ENCODE measurements at places on chromosomes 7 and 10.
A peak's percentile ranks its signal among the peaks of the same experiment; 100 is the strongest.

GRCh38 chr10:13039761-13040160, 38.2 kb upstream of the CCDC3 start:
- DNase-seq = no peak

GRCh38 chr10:87635498-87636312, 24.0 kb upstream of the PAPSS2 start:
- DNase-seq = peak; percentile 49

DNA sequence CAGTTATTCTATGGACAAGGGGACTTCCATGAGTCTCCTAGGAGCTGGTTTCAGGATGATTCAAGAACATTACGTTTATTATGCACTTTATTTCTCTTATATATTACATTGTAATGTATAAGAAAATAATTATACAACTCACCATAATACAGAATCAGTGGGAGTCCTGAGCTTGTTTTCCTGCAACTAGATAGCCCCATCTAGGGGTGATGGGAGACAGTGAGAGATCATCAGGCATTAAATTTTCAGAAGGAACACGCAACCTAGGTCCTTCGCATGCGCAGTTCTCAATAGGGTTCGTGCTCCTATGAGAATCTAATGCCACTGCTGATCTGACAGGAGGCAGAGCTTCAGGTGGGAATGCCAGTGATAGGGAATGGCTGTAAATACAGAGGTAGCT, 137.9 kb downstream of the ANKRD30A start:
- no peak for DNase-seq

DNA sequence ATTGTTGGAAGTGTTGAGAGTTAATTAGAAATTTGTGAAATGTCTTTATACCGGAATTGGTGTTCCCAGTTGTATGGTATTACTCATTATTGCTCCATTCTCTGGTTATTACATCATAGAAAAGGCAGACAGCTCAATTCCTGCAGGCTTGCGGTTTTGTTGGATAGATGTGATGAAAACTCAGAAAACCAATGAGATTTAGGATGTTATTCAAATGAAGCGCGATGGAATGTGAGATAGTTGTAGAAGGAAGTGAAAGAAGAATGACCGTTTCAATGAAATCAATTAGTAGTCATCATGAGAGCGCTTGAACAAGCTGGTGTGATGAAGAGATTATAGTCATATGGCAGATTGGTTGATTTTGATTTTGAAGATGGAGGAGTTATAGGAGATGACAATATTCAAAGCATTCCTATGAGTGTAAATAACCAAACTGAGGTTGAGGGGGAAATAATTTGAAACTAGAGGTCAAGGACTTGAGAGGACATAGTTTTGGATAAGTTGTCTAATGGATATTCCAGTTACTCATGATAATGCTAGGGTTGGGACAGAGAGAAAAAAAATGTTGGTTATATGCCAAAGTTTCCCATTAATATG, 991.5 kb downstream of the NRG3 start:
- no peak for DNase-seq

DNA sequence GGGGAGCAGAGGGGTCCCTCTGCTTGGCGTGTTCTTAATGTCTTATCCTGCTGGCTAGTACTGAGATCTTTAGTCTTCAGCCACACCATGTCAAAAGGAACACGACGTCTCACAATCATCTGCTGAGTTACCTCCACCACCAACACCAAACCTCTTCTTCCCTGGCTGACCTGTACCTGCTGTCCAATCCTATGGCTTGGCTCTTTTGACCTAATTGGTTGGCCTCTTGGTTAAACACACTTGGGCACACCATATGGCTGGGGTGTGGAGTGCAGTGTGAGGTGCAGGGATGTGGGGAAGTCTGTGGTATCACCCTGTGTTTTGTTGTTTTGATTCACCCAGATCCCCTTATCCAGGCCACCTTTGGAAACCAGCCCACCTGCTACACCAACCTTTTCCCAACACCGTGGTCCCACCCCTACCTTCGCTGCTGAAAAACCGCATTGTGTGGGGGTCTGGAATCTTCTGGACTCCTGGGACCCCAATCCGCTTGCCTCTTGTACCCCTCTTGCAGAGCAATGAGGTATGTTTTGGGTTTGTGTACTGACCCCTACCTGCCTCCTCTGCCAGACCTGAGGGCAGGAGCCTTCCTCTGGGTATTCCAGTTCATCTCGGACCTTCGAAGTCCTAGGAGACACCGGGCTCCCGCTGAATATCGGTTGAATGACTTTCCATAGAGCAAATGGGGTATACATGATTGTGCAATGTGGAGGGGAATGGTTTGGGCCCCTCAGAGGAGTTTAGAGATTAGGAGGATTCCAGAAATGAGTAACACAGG, 2.8 kb upstream of the LBX1 start:
- DNase-seq = no peak

DNA sequence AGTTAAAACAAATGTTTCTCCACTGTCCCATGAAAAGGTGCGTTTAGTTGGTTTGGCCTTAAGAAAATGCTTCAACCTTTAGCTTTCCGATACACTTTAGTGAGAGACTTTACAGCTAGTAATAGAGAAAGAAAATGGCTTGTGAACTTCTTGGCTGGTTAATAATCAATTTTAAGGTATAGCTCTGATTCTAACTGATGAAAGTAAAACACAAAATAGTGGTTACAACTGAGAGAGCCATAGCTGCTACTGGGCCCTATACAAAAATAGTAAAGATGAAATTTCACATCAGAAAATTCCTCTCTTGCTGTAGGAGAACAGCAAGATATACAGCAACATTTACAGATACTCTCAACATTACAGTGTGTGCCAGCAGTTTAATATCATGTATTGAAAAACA, 371.4 kb downstream of the PHTF2 start:
- no peak for DNase-seq

DNA sequence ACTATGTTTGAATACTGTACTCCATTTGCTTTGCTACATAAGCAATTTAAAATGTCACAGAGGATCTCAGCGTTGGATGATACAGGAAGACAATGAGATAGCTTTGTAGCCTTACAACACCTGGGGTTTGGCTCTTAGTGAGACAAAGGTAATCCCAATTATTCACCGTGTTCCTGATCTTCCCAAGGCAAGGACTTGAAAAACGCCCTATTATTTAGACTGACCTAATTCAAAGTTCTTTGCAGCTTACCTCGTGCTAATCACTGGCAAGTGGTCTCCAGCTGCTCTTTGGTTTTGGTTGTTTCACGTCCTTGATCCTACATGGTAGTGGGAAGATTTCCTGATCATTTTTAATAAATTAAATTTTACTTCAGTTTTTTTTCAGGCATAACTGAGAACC, 23.0 kb upstream of the C7orf33 start:
- DNase-seq = no peak

Measured in T-helper 2 cell treated with Interferon-gamma antibody and Interleukin-4, amounts not matched to agents 5 μg/mL and 100 μg/mL, for 36 hours (primary cell).